ENCODE measurements at places on chromosomes 3 and 15.

DNA sequence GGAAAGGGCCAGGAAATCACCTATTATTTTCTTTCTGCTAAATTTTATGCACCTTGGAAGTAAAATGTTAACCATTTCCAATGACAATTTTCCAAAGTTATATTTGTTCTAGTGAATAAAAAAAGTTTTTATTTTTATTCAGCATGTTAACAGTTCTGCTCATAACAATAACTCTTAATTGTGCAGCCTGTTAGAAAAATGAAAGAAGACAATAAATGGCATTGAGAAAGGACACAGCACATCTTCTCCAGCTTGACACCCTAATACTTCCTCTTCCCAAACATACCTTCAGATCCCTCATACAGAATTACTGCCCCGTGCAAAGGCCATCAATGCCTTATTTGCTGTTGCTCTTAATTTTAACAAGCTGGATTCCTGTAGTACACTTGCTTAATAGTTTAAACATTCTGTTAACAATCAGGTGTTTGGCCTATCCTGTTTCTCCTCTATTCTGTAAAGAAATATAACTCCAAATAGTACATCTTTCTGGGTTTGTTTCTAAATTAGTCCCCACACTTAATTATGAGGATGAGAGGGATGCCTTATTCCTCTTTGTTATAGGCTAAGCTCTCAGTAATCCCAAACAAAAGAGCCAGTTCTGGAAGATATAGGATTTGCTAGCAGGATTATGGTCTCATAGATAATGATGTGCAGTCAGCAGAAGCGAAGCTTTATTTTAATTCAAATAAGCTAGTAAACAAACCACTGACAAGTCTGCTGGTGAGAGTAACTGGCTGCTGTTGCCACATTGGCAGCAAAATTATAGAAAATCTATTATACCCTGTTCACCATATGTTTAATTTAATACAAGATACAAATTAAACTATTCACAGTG lies 19.2 kb upstream of the SOX2 start:
- DNase-seq, result no peak

GRCh38 chr15:55827204-55827603 lies 84.3 kb upstream of the PRTG start:
- DNase-seq, result no peak

GRCh38 chr3:176850498-176850897 lies 346.8 kb downstream of the TBL1XR1 start:
- DNase-seq, result no peak

GRCh38 chr3:130976706-130977105 lies 49.9 kb downstream of the ASTE1 start:
- no peak for DNase-seq

- no peak for DNase-seq
Observed at GRCh38 chr15:65869954-65870871, 922 bp downstream of the RAB11A start.

- DNase-seq, result no peak
Observed at GRCh38 chr3:11290743-11291680, 18.8 kb downstream of the ATG7 start.

DNA sequence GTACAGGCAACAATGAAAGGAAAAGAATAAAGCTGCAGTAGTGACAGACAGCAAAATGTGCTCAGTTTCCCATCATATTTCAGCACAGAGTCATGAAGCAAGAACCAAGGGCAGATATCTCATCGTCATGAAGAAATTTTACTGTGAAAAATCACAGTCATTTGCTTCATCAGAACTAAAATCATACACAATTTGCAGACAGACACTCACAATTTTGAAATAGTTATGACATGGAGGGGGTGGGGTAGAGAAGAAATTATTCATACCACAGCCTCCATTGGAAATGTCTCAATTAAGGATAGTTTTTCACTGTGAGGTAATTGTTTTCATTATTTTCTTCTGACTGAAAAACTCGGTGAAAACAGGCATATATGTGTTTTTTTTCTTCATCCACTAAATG lies 78.8 kb upstream of the CNTN3 start:
- DNase-seq, result no peak

GRCh38 chr15:76140074-76140464 lies 80.3 kb downstream of the TMEM266 start:
- DNase-seq, result no peak

DNA sequence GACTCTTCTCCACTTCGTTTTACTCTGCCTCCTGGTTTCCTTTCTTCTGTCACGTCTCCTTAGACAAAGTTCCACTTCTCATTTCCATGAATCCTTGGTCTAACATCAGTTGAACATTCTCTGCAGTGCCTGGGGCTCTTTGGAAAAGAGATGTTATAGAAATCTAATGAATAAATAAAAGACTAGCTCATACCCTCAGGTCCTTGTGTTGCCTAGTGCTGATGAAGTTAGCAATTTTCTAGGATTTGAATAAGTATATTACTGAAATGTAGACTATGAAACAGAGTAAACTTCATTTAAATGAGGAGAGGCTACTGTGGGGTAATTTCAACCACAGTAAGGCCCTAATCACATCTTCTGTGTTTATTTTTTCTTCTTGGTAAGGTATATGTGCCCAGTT lies 146.9 kb upstream of the CADPS start:
- no peak for DNase-seq

GRCh38 chr3:138418601-138419206 lies 15.7 kb upstream of the ESYT3 start:
- DNase-seq, result no peak

- DNase-seq, result no peak
Observed at GRCh38 chr3:159128628-159129027, 326.8 kb downstream of the MFSD1 start.

DNA sequence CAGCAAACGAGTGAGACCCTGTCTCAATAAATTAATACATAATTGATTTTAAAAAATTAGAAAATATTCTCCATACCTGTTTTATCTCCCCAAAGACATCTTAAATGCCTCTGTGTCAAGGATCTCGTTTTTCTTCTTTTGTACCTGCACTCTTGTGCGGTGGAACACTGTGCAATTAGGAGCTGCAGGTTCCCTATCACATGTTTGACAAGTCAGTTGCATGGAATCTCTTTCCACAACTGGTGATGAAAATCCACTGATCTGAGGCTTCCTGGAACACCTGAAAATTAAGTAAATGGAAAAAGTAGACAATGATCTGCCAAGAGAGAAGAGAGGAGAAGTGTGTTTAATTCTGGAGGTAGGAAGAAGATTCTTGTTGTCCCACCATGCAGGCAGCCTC lies 3.0 kb upstream of the SNX22 start:
- no peak for DNase-seq

- DNase-seq, result peak; percentile 73
Observed at GRCh38 chr3:126355777-126356372, 1.3 kb downstream of the KLF15 start.

- DNase-seq, result no peak
Observed at GRCh38 chr15:80769829-80770705, 9.1 kb upstream of the CEMIP start.

DNA sequence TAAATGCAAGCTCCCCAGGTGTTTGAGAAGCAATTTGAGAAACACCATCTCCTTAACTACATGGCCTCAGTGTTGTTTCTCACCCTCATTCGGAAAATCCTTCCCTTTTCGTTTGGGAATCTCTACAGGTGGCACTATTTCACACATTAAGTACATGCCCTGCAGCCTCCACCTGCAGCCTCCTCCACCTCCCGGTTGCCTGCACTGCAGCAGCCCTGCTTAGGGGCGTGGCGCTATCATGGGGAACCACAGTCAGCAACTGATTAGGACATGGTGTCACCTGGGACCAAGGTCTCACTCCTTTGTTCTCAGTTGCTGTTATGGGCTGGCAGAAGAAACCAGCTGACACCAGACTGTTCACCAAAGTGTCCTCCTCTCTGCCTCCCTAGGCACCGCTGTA lies 11.7 kb upstream of the ZNF774 start:
- no peak for DNase-seq

- DNase-seq, result no peak
Observed at GRCh38 chr15:64066451-64066850, 20.2 kb upstream of the DAPK2 start.

All from iPS DF 6.9 (cell line).